ENCODE measurements at places on chromosomes 2 and 18.

GRCh38 chr2:43221124-43221762 is 5.2 kb downstream of the ZFP36L2 start:
- DNase-seq: no peak

GRCh38 chr2:33583194-33583938 is 15.7 kb downstream of the FAM98A start:
- no peak for DNase-seq

DNA sequence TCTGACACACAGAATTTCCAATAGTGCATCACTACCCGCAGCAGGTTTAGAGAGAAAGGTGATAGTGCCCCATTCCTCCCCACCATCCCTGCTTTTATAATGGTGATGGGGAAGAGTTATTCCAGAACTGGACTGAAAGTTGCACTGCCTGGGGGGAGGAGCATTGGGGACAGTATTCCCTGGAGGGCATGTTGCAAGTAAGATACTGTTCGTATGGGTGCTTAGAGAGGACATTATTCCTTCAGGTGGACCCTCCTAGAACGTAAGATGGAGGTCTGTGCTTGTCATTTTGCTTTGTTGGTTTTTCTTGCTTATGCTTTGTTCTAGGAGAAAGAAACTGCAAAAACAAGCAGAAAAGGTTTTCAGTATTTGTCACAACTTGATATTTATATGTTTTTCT is 23.7 kb downstream of the MRPS9 start:
- DNase-seq: no peak

DNA sequence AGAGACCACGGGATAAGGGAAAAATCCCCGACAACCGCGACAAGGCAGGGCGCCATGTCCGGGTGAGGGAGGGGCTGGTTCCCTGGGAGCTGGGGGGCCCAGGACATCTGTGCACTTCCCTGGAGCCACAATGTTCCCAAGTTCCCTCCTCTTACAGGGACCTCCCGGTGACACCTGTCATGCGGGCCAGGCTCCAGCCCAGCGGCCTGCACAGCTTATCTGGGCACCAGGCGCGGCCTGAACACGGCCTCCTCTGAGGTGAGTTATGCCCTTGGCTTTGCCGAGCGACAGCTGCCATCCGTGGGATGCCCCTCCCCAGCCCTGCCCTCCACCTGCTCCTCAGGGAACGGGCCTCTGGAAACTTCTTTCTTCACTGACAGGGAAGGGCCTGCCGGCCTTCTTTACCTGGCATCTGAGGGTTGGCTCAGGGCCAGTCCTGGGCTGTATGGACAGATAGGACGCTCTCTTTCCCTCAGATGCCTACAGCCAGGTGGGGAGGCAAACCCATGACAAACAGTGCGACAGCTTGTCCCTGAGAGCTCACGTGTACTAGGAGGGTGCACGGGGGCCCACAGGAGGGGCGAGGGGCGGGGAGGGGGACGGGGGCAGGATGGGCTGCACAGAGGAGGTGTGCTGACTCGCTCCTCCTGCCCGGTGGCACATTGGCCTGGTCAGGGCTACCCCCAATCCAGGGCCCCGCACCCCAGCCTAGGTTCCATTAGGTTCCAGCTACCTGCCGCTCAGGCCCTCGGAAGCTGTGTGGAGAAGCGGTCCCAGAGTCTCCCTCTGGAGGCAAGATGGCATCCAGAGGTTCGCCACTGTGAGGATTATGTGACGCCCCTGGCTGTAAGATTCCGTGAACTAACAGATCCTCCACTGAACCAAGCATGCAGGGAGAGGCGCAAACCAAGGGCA is 34.9 kb upstream of the HPCAL1 start:
- peak; percentile 14 for DNase-seq

DNA sequence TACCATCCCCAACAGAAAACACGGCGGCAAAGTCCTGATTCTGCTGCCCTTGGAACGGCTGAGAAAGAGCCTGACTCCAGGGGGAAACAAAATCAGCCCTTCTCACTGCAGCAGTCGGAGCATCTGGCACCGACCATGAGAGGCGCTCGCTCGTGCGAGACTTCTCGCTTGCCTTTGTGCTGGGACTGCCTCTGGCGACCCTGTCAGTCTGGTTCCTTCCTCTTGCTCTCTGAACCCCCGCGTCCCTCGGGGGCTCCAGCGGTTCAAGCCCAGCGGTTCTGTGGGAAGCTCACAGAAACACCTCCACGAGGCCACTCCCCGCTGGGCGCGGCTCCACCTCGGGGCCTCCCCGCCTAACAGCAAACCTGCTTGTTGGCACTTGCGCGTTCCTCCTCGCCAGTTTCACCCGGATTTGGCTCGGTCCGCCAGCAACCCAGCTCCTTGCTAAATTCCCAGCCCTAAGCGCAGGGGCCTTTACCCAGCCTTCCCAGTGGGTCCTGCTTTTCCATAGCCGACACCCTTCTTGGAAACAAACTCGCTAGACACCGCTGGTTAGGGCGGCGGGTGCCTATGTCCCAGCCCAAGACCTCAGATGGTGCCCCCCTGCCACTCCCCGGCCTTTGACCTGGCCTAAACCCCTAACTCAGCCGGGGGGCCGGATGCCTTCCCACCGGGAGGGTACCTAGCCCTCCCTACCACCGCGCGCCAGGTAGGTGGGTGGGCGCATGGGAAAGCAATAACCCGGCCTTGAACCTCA is 2.2 kb downstream of the RND3 start:
- DNase-seq: peak; percentile 76

DNA sequence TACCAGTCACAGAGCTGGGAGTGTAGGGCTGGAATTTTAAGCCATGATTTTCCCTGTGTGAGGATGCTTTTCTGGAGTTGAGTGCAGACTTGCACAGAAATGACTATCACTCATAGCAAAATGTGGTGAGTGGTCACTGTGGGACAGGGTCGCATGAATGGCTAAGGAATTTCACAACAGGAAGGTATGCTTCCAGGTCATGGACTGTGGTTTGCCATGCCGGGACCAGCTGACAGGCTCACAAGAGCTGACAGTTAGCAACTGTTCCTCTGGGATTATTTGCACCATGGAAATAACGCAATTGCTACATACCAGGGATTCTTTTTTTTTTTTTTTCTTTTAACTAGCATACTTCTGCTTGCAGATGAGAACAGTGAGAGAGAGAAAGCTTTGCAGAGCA is 3.8 kb upstream of the UXS1 start:
- DNase-seq: no peak

GRCh38 chr2:32011485-32011960 is 715 bp upstream of the MEMO1 start:
- no peak for DNase-seq

- DNase-seq: no peak
Measured at GRCh38 chr18:3538456-3538855, 88.5 kb downstream of the TGIF1 start.

GRCh38 chr2:121824264-121824663 is 68.8 kb downstream of the TSN start:
- no peak for DNase-seq

DNA sequence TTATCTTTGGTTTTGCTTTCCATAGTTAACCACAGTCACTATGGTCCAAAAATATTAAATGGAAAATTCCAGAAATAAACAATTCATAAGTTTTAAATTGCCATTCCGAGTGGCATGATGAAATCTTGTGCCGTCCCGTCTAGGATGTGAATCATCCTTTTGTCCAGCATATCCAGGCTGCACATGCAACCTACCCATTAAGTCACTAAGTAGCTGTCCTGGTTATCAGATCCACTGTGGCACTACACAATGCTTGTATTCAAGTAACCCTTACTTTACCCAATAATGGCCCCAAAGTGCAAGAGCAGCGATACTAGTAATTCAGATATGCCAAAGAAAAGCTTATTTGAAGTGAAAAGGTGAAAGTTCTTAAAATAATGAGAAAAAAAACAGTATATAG is 10.7 kb downstream of the USP34 start:
- no peak for DNase-seq

DNA sequence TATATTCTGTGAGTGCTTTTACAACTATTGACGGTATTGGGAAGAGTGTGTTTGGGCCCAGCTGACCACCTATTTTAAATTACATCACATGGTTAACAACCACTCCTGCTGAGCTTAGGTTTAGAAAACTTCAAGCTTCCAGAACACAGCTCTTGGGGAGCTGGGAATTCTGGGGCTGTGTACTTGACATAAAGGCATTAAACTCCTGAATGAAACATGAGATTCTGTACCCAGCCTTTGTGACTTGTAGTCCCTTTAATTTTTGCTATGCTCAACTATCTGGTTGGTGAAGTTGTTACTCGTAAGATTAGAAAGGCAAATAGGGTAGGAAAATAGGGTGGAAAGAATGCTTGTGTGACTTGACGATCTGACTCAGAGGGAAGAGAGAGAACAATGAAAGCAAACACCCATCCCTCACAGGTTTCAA is 66.9 kb downstream of the LTBP1 start:
- no peak for DNase-seq

DNA sequence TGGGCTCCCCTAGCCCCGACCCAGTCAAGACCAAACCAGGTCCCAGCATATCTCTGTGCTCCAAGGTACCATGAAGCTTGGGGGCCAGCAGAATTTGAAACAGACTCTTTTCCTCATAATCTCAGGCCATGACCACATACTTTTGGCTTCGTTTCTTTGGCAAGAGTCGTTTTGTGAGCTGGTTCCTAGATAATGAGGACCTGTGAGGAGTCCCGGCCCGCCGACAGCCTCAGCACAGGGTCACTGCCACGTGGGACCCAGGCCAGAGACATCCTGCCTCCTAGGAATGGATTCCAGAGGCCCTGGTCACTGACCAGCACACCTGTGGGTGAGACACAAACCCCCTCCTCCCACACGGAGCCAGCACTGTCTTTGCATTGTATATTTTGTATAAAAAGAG is 73.5 kb downstream of the VAPA start:
- no peak for DNase-seq

DNA sequence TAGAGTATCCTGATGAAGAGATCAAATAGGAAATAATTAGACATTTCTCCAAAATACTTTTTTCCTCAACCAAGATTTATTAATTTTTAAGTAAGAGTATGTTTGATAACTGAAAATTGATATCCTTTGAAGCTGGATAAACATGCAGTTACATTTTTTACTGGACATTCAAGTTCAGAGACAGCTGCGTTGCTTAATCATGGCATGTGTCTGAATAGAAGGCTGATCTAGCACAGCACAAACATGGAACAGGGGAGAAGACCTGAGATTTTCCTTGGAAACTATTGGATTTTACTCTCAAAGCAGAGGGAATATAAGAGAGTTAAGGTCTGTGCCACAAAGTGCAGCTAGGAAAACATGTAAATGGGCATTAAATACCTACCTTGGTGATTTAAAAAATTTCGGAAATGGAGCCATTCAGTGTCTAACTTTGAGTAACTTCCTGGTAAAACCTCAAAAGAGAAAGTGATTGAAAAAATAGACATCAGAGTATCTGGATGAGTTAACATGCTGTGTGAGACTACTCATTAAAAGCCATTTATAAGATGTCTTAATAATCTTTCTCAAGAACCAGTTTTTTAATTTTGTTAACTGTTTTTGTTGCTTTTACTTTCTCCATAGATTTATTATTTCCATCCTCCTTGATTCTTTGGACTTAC is 31.8 kb downstream of the CRIM1 start:
- DNase-seq: no peak

GRCh38 chr18:2848247-2849246 is 1.7 kb downstream of the EMILIN2 start:
- no peak for DNase-seq

- DNase-seq: no peak
Measured at GRCh38 chr18:23499291-23499781, 4.0 kb upstream of the RMC1 start.

GRCh38 chr2:227657199-227657845 is 9.3 kb upstream of the SCYGR5 start:
- no peak for DNase-seq

DNA sequence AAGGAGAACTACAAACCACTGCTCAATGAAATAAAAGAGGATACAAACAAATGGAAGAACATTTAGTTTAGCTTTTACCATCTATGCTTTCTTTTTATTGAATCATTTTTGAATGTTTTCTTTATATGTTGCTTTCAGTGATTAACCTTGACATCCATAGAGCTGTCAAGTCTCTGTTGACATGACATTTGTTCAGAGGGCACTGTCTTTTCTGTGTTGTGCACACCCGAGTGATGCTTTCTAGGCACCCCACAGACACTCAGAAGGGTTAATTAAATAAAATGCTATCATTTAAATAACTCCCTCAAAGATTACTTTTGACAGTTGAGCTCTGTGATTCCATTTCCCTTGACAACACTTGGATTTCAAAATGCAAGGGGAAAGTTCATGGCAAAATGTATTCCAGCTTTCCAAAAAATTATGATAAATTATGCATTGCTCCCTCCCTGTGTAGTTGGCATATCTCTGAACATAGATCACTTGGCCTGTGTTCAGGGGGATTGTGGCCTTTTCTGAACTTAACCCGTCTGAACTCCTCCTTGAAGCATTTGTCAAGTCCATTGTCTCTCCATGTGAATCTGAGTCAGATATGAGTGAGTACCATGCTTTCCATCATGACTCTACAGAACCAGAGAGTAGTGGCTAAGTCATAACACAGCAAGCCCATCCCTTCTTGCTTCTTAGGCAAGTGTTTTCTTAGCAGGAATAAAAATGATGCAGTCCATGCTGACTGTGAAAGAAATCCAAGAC is 372.6 kb downstream of the RPRM start:
- no peak for DNase-seq

DNA sequence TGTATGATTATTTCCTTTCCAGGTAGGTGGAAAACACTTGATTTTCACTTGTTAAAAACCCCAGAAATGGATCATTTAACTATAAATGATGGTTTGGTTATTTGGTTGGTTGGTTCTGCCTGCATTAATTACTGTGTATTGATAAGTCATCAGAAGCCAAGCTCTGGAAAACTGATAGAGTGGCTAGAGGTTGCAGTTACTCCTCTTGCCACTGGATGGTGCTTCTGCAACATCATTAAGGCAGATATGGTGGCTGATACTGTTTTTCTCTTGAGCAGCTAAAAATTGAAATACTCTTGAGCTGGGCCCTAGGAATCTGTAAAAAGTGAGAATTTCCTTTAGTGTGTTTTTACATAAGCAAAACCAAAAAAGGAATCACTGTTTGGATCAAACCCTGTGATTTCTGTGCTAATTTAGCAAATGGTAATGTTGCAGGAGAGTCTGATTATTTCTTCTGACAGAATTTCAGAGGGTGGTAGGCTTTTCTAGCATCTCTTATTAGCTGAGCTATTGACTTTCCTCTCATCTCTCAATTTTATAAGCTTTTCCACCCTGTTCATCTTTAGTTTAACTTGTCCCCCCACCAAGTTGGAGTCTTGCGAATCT is 54.3 kb downstream of the RAB10 start:
- DNase-seq: no peak

All from DMS153 (cell line).